ENCODE measurements at places on chromosomes 2 and 18.

- DNase-seq = no peak
These were observed 173.8 kb upstream of the SIX3 start for GRCh38 chr2:44767691-44768090.

GRCh38 chr2:195330513-195330956 is 326.5 kb upstream of the SLC39A10 start:
- no peak for DNase-seq

- no peak for DNase-seq
These were observed 116.5 kb downstream of the NCK2 start for GRCh38 chr2:105861200-105861599.

- peak; percentile 8 for DNase-seq
These were observed 148.3 kb downstream of the HNMT start for GRCh38 chr2:138112536-138112935.

DNA sequence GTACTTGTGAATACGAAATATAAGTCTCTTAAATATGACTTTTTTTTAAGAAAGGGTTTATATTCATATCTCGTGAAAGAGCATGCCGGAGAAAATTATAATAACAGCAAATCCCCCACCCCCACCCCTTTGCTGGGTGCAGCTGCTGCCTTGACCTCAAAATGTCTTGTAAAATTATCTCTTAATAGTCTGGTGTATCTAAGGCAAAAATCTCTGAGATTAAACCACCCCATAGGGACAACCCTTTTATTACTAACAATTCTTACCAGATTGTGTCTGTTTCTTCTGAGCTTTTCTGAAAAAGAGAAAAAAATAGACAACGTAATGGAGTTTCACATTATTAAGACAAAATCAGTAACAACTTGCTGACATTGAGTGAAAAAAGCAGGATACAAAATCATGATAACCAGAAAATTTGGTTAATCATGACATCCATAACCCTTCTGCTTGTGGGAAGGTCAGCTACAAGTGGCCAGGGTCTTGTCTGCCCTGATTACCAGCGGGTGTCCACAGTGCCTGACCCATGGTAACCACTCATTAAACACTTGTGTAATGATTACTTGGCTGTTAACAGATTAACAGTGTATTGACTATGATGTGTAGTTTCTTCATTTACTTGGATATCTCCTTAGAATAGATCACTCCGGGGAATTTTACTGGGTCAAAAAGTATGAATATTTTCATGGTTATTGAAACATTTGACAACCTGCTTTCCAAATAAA is 1.5 kb downstream of the STRADB start:
- DNase-seq = no peak

GRCh38 chr2:24182507-24182906 is 7.7 kb downstream of the FAM228A start:
- DNase-seq = no peak

DNA sequence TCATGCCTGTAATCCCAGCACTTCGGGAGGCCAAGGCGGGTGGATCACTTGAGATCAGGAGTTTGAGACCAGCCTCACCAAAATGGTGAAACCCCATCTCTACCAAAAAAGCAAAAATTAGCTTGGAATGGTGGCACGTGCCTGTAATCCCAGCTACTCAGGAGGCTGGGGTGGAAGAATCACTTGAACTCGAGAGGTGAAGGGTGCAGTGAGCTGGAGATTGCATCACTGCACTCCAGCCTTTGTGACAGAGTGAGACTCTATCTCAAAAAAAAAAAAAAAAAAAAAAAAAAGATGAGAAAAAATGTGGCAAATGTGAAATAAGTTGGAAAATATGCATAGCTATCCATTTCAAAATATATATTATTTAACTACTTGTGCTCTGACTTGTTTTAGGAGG is 65.0 kb downstream of the KCNS3 start:
- no peak for DNase-seq

GRCh38 chr2:231348704-231349373 is 46.7 kb upstream of the B3GNT7 start:
- no peak for DNase-seq

DNA sequence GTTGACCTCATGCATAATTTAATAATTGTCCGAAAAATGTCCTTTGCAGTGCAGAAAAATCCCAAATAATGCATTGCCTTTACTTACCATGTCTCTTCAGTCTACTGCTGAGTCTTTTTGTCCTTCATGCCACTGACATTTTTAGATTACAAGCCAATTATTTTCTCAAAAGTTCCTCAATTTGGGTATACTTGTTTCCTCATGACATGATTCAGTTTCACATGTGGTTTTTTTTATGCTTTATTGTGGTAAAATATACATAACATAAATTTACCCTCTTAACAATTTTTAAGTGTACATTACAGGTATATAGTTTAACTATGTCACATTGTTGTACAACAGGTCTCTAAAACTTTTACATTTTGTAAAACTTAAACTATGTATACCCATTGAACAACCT is 81.0 kb downstream of the EPC2 start:
- DNase-seq = no peak

DNA sequence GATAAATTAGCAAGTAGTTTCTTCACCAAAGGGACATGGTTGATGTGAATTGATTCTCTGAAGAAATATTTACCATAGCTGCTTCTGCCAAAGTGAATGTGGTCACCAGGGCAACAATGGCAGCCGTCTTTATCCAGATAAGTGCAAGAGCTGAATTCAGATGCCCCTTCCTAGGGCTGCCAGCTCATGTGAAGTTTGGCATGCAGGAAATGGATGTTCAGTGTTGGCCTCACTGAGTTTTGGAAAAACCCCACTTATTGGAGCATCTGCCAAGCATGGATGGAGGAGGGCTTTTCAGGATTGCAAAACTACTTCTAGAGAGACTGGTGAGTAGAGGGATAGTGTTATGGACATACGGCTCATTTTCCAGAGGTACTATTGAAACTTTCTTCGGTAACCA is 80.8 kb downstream of the FMNL2 start:
- DNase-seq = no peak

GRCh38 chr2:8263901-8264300 is 418.0 kb upstream of the ID2 start:
- no peak for DNase-seq

All from endothelial cell of umbilical vein (primary cell).